Right cardiac atrium (tissue), 5 donors: ENCODE measurements at places on chromosomes 12 and 14.

- no peak for DNase-seq
Observed at GRCh38 chr14:37056473-37056872, 115.9 kb downstream of the SLC25A21 start.

DNA sequence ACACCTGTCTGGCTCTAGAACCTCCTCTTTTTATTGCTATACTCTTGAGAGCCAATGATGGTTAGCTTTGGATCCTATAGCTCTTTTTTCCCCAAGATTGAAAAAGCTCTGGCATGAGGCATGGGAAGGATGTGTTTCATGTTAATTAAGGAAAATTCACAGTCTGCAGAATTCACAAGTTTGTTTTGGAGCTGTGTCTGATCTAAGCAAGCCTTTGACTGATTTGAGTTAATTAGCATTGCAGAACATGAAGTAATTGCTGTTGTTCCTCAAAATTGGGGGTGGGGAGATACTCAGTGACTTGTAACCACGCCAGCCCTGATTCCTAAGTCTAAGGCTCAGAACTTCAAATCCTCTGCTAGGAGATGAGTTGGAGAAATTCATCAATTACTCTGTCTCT is 205.0 kb downstream of the SUDS3 start:
- no peak for DNase-seq

DNA sequence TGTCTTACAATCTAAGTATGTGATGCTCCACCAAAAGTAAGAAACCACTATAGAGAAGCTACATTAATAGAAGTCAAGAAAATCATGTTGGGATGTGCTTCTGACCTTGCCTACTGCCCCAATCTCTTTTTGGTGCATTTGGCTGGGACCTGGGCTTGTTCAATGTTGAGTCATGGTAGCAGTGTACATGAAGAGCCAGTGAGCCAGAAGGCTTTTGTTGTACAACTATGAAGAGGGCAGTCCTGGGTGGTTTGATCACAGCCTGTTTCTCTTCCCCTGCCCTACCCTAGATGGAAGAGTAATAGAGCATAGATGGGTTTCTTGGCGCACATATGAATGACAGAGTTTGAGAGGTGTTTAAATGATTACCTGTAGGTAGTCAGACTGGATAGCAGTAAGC is 56.4 kb downstream of the UBR7 start:
- no peak for DNase-seq

DNA sequence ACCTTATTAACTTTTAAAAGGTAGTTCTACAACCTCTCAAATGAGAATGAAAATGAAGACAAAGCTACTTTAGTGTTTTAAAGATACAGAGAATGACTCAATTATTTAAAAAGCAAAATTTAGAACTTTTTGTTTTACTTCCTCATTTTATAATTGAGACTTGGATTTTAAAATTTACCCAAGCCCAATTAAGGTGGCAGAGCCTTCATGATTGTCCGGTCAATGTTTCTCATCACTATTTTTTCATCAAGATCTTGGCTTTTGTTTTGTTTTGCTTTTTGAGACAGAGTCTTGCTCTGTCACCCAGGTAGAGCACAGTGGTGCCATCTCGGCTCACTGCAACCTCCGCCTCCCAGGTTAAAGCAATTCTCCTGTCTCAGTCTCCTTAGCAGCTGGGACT is 32.7 kb downstream of the PPP4R3A start:
- DNase-seq: no peak

GRCh38 chr14:50697659-50698290 is 29.7 kb upstream of the SAV1 start:
- no peak for DNase-seq

- DNase-seq: peak; percentile 29
Observed at GRCh38 chr12:124865728-124866127, 2.1 kb upstream of the SCARB1 start.
